Epithelial cell of esophagus (primary cell): ENCODE measurements at places on chromosomes 6 and 20.

- DNase-seq = no peak
These were observed 69.5 kb upstream of the LTV1 start for GRCh38 chr6:143773506-143774150.

- DNase-seq = no peak
These were observed 230.7 kb upstream of the QKI start for GRCh38 chr6:163183806-163184205.

- peak; percentile 46 for DNase-seq
These were observed 1.2 kb downstream of the DCBLD1 start for GRCh38 chr6:117483645-117484016.

DNA sequence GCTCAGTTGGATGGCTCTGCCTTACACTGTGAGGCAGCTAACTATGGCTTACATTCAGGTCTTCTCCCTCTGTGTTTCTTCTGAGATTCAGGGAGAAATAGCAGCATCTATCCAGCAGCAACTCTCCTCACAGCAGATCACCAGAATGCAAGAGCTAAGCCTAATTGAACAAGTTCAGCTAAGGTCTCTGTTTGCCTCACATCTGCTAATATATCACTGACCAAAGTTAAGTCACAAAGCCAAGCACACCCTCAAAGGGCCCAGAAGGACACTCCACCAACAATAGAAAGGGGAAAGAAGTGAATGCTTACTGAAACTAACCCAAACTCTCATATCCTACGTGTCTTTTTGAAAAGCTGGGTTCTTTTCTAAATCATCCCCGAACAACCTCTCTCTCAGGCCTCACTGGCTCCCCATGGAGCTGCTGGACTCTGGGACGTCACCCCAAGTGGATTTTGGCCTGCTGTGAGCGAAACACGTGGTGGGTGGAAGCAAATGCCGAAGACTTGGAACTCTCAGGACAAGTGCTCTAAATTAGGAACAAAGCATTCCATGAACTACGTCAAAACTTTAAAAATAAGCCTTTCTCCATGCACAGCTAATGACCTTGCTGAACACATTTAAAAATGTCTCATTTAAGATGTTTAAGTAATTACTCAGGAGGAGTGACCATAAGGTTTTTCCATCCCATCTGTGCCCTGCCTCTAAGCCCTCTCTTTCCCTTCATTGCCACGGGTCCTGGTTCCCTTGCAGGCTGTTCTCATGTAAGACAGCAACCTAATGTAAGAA, 167.5 kb upstream of the PLCB4 start:
- DNase-seq = no peak

DNA sequence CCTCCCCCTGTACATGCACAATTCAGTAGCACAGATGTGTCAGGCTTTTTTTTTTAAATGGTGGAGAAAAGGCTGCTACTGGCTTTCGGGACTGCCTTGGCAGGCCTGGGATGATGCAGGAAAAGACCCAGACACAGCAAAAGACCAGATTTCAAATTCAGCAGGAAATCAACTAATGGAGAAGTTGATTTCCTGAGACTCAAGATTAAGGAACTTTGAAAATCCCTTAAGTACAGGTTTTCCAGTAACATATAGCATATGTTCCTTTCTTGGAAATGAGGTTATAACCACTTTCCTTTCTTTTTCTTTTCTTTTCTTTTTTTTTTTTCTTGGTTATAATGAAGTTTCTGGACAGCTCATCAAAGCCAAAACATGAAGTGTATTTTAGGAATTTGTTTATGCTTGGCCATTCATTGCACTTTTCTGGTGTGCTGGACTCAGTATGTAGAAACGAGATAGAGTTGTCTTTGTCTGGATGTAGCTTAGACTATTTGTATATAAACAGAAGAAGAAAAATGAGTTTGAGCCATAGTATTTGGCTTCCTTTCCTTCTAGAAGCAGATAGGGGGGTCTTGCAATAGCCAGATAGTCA, 119.4 kb downstream of the SASH1 start:
- DNase-seq = no peak

GRCh38 chr20:51424270-51425117, 118.0 kb downstream of the NFATC2 start:
- no peak for DNase-seq

GRCh38 chr20:59042796-59043631, 428 bp upstream of the PRELID3B start:
- DNase-seq = peak; percentile 92

DNA sequence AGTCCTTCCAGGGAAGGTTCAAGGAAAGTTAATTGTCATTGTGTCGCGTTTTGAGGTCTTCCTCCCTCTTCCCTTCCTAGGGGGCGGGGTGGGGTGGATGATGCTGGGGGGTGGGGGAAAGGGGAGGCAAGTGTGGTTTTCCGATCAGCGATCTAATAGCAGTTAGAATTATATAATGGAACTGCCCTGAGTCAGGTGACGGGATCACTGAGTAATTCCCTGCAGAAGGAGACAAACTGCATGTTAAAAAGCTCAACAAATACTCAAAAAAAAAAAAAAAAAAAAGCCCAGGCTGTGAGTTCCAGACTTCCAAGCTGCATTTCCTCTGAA, 240.4 kb downstream of the PHACTR1 start:
- no peak for DNase-seq

DNA sequence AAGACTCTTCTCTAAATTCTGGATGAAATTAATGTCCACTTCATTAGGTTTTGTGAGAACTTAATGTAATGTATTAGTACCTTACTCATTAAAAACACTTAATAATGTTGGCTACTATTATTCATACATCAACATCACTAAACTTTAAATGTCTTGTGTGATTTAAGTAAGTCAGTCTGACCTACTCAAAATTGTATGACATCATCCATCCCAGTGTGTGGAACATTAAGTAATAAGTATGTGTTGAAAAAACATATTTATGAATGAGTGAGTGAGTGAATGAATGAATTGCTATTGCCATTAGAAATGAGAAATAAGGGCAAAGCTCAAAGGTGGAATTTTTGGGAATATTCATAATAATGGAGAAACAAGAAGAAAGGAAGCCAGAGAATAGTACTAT, 285.8 kb downstream of the HTR1B start:
- DNase-seq = no peak

DNA sequence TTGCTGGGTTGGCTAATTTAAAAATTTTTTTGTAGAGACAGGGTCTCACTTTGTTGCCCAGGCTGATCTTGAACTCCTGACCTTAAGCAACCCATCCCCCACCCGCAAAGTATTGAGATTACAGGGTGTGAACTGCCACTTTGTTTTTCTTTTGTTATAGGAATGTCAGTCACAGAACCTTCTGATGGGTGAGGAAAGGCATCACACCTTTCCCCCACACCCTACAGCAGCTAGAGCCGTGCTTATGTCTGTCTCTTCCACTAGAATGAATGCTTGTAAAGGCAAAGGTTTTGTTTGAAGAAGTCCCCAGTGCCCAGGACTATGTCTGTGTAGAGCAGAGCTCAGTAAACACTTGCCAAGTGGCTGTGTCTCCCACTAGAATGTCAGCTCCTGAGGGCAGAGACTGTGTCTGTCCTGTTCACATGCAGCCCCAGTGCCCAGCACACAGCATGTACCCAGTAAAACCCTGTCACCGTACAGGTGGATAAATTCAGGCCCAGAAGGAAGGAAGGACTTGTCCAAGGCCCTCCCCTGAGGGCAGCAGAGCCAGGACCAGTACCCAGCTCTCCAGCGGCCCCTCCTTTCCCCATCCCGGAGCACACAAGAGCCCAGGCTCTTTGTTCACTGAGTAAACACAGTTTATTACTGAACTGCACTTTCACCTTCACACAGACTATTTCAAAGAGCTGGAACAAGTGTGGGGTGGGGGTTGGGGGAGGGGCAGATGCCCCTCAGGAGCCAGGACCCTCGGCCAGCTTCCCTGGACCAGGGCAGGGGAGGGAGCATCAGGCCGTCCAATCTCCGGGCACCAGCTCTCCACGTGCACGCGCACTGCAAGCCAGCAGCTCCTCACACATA, 26.4 kb downstream of the COX4I2 start:
- no peak for DNase-seq

DNA sequence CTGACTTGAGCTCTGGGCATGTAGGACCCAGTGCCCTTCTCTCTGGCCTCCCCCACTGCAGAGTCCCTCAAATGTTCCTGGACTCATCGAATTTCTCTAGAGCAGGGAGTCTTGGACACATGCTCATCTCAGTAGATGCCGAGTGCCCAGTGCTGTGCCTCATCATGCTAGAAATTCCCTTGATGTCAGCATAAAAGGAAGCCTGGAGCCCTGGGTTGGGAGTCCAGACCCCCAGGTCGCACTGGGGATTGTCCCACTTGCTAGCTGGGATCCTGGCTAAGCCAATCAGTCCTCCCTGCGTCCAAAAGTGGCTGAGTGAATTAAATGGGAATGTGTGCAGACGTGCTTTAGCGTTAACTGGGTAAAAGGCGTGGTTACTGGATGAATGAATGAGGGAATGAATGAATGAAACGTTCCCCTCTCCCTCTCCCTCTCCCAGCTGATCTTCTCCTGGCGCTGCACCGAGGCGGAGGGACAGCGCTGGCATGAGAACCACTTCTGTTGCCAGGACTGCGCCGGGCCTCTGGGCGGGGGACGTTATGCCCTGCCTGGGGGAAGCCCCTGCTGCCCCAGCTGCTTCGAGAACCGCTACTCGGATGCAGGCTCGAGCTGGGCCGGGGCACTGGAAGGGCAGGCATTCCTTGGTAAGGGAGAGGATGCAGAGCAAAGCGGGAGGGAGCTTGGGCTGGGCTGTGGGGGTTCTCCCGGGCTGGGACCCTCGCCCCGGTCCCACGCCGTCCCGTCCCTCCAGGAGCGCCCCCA, 1.6 kb upstream of the TOMM6 start:
- no peak for DNase-seq

- DNase-seq = no peak
These were observed 21.0 kb downstream of the RNASET2 start for GRCh38 chr6:166935353-166935752.
